ENCODE measurements at places on chromosomes 3 and 15.

DNA sequence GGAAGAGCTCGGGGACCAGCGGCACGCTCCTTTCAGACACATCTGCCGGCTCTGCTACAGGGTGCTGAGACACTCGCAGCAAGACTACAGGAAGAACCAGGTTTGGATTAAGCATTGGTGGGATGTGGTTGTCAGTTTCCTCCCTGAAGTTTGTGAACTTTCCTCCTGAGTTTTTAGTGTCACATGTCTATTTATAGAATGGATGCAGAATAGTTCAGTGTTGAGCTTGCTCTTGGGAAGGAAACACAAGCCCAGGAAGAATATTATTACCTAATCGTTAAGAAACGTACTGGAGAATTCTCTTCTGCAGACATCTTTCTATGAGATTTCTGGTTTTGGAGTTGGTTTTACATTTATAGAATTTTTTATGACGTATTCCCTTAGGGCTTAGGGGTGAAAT, 172.0 kb downstream of the ITPR1 start:
- DNase-seq, result no peak

GRCh38 chr15:51285399-51285798, 53.0 kb downstream of the CYP19A1 start:
- no peak for DNase-seq

GRCh38 chr3:155097009-155097349, 16.9 kb downstream of the MME start:
- no peak for DNase-seq

- no peak for DNase-seq
Observed at GRCh38 chr3:150242220-150242936, 165.7 kb upstream of the TSC22D2 start.

DNA sequence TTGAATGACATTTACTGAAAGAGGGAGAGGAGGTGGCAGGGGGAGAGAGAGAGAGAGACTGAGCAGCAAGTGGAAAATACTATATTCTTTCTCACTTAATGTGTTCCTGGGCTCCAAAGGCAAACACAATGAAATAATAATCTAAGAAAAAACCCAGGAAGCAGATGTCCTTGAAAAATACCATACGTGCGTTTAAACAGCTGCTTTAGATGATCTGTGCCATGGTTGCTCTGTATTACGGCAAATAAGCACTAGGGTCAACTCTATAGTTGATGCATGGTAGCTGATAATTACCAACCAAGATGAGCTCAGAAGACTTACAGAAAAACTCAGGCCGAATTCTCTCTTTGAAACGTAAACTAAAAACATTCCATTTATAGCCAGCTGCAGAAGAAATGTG, 410.3 kb upstream of the TBL1XR1 start:
- DNase-seq, result no peak

- peak; percentile 52 for DNase-seq
Observed at GRCh38 chr3:24365168-24365567, 129.5 kb downstream of the THRB start.

GRCh38 chr3:37171144-37171543, 3.2 kb downstream of the LRRFIP2 start:
- DNase-seq, result no peak

GRCh38 chr3:194282436-194283122, 68.5 kb downstream of the CPN2 start:
- no peak for DNase-seq

- no peak for DNase-seq
Observed at GRCh38 chr3:45642731-45643152, 46.5 kb upstream of the SACM1L start.

GRCh38 chr15:56628893-56629532, 104.3 kb downstream of the ZNF280D start:
- no peak for DNase-seq

DNA sequence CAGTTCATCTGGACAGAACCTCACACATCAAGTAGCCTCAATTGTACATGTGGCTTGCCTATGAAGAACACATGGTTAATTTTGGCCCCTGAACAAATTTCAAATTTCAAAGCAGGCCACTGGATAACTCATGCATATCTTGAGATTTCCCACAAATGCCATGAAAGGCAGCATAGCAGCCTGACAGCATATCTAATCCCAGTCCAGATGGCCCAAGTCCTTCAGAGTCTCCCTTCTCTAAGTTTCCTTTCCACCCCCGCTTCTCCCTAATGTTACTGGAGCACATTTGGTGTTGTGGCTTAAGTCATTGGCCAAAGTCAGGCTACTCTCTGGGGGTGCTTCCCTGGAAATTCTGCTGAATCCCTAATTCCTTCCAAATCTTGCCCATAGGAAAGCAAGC, 53.8 kb upstream of the COL6A6 start:
- no peak for DNase-seq

DNA sequence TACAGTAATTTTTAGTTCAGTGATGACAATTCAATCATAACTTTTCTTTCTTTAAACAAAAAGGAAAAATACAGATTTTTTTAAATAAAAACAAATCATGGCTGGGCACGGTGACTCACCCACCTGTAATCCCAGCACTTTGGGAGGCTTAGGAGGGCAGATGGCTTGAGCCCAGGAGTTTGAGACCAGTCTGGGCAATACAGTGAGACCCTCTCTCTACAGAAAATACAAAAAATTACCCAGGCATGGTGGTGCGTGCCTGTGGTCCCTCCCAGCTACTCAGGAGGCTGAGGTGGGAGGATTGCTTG, 25.6 kb upstream of the ATG7 start:
- DNase-seq, result no peak

DNA sequence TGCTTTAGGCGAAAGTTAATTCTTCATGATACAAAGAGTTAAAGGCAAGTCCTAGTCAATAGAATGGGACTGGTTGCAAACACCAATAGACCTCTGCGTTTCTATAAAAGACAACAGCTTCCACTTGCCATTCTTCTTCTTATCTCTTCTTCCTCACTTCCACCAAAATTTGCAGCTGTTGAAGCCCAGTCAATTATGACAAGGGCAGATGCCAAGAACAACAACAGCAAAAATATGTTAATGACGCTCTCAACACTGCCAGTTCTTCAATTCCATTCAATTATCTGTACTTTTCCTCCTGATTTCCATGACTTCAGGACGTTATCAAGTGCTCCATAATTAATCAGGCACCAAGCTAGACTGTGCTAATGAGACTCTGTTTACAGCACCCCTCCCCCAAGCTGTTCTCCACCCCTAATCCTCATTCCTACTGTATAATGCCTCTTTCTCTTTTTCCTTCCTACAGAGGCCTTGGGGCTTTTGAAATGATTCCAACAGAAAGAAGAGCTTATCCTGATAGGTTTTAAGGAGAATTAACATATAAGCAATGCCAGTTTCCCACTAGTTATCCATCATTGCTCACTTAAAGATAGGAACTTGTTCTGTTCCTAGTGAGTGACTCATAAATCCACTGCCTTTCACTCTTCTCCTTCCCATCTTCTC, 1160.5 kb downstream of the IGSF11 start:
- no peak for DNase-seq

GRCh38 chr3:21331321-21331720, 419.7 kb downstream of the ZNF385D start:
- no peak for DNase-seq

DNA sequence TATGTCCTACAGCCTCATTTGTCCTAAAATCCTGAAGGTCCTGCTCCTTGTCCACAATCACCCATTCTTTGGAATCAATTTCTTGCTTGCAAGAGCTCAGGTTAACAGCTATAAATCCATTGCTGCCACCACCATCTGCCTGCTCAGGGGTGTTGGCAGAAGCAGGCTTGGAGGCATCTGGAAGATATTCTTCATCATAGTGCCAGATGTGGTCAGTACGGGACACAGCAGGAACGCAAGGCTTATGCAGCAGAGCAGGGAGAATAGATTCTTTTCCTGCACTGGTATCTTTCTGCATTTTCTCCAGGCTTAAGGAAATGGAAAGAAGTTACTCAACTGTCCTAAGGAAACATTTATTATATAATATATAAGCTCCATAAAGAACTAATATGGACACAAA, 38.5 kb upstream of the CDAN1 start:
- DNase-seq, result no peak

DNA sequence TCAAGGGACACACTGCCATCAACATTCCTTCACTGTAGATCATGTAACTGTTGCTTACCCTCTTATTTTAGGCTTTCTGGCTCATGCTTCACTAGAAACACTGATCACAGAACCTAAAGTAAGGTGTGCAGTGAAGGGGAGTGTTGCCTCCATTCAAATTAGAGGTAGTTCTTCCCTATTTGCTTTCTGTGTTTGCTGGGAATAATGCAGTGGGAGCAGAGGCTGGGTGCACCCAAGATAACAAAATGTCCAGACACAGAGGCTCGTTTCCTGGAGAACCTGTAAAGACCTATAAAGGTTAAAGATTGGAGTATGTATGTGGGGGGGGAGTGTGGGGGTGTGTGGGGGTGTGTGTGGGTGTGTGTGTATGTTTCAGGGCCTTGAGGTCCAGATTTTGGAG, 2.1 kb upstream of the CLDN18 start:
- no peak for DNase-seq

DNA sequence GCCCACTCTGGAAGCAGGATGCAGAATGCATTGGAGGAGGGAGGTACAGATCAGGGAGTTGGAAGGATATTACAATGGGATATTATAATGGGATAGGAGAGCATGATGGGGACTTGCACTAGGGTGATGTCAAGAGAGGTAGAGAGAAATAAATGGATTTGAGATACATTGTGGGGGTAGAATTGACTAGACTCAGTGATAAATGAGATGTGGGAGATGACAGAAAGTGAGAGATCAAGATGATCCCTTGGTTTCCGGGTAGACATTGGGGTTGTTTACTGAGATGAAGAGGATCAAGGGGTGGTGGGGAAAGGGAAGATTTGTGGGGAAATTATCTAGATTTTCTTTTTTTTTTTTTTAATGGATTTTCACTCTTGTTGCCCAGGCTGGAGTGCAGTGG, 42.7 kb downstream of the BFSP2 start:
- no peak for DNase-seq

GRCh38 chr3:147385059-147386012, 21.0 kb downstream of the ZIC4 start:
- no peak for DNase-seq

GRCh38 chr3:170352936-170353335, 4.6 kb upstream of the SKIL start:
- no peak for DNase-seq

DNA sequence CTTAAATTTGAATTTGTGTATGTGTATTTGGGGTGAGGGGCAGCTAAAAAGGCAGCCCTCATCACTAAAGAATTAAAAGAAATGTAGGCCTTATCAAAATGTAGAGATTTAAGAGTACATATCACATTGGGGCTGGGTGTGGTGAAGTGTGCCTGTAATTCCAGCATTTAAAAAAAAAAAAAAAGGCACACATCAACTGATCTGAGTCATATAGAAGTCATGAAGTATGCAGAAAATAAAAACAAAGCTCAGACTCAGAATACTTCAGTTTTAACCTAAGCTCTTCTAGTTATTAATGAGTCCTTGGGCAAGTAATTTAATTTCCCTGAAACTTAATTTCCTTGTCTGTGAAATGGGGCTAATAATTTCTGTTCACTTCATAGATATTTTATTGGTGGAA, 31.6 kb downstream of the SLC24A1 start:
- DNase-seq, result no peak

DNA sequence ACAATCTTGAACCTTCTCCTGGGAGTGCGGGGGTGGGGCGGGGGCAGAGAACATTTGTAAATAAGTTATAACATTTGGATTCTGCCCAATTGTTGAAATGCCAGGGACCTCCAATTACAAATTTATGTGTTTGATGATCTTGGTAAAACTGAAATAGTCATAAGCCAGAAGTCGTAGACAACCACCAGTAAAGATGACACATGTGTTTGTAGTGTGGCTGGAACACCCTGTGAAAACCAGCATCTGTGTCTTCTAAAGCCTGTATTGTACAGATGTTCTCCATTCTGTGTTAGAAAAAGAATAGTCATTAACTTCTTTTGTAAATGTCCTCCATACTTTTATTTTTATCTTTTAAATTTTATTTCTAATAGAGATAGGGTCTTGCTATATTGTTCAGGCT, 61.8 kb downstream of the ARIH1 start:
- DNase-seq, result no peak

GRCh38 chr3:126370055-126370454, 12.8 kb upstream of the KLF15 start:
- DNase-seq, result no peak

GRCh38 chr15:80834906-80835305, 55.7 kb downstream of the CEMIP start:
- DNase-seq, result no peak

Data from NCI-H446 treated with DMSO at 0.1 percent for 48 hours (cell line).